GM20000 (cell line): ENCODE measurements at places on chromosomes 1 and 21.
A peak's percentile ranks its signal among the peaks of the same experiment; 100 is the strongest.

DNA sequence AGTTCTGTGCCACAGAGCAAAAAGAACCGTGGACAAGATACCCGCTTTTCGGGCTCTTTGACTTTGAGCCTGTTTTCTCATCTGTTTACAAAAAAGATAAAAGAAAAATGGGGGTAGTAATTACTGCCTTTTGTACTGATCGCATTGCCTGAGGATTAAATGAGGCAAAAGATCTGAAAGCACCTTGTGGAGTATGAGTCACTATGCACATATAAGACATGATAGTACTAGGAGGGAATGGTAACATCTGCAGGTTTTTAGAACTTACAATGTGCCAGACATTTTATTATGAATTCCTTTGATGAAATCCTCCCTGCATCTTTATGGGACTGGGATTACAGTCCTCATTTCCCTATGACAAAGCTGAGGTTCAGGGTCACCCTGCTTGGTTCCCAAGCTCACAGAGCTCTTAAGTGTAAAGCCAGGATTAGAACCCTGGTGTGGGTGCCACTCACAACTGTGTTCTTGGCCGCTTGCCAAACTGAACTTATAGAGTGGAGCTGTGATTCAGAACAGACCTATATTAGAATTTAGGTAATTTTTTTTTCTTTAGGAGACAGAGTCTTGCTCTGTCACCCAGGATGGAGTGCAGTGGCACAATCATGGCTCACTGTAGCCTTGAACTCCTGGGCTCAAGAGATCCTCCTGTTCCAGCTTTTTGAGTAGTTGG is 1.8 kb downstream of the DISC1 start:
- peak; percentile 17 for DNase-seq

DNA sequence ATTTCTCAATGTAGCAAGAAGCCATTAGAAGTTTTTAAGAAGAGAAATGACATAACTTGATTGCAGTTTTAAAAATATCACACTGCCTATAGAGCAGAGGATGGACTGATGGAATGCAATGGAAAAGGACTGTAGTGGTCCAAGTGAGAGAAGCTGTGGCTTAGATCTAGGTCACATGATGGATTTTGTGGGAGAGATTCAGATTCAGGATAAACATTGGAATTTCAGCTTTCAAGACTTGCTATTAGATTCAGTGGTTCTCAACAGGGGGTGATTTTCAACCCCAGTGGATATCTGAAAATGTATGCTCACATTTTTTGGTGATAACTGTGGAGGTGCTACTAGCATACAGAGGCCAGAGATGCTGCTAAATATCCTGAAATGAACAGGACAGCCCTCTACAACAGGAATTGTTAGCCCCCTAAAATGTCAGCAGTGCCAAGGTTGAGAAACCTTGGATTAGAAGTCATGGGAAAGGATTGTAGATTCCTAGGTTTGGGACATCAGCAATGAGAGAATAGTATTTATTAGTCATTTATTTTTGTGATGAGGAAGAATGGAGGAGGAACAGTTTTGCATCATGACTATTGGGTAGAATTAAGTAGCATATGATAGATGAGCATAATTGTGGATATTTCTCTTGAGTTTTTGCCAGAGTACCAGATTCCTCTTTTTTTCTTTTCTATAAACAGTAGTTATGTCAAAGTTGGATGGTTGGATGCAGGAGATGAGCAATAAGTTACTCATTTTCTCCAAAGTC is 30.1 kb upstream of the KCNK2 start:
- no peak for DNase-seq

DNA sequence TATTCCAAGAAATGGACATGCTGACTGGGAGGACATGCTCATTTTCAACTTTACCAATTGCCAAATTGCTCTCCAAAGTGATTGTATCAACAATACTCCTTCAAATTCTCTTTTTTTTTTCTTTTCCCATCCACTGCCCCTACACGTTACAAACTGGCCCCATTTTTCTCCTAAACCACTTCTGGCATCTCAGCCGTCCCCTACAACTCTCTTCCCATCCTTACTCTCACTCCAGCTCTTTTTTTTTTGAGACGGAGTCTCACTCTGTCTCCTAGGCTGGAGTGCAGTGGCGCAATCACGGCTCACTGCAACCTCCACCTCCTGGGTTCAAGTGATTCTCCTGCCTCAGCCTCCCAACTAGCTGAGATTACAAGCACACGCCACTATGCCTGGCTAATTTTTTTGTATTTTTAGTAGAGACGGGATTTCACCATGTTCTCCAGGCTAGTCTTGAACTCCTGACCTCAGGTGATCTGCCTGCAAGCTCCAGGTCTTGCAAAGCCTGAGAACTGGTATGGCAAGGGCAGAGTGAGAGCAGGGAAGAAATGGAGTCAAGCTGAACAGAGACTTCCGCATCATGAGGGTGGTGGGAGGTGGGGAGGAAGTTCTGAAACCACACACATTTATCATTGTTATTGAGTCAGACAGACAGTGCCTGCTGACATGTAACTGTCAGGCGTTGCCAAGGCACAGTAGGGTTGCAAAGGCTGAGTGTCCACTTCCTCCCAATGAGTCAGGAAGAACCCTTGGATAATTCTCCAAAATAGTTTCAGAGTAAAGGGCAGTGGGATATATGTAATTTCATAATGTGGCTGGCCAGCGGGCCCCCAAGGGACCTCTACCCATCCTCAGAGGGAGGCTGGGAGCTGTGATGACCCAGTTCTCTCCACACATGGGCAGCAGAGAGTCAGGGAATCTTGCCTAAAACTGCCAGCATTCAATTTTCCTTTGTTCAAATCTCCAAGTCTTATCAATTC is 17.4 kb downstream of the CELA3A start:
- peak; percentile 67 for DNase-seq

DNA sequence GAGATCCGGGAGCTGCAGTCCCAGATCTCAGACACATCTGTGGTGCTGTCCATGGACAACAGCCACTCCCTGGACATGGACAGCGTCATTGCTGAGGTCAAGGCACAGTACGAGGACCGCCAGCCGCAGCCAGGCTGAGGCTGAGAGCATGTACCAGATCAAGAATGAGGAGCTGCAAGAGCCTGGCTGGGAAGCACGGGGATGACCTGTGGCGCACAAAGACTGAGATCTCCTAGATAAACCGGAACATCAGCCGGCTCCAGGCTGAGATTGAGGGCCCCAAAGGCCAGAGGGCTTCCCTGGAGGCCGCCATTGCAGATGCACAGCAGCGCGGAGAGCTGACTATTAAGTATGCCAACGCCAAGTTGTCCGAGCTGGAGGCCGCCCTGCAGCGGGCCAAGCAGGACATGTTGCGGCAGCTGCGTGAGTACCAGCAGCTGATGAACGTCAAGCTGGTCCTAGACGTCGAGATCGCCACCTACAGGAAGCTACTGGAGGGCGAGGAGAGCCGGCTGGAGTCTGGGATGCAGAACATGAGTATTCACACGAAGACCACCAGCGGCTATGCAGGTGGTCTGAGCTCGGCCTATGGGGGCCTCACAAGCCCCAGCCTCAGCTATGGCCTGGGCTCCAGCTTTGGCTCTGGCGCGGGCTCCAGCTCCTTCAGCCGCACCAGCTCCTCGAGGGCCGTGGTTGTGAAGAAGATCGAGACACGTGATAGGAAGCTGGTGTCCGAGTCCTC is 25.5 kb downstream of the ETV3L start:
- DNase-seq = no peak

DNA sequence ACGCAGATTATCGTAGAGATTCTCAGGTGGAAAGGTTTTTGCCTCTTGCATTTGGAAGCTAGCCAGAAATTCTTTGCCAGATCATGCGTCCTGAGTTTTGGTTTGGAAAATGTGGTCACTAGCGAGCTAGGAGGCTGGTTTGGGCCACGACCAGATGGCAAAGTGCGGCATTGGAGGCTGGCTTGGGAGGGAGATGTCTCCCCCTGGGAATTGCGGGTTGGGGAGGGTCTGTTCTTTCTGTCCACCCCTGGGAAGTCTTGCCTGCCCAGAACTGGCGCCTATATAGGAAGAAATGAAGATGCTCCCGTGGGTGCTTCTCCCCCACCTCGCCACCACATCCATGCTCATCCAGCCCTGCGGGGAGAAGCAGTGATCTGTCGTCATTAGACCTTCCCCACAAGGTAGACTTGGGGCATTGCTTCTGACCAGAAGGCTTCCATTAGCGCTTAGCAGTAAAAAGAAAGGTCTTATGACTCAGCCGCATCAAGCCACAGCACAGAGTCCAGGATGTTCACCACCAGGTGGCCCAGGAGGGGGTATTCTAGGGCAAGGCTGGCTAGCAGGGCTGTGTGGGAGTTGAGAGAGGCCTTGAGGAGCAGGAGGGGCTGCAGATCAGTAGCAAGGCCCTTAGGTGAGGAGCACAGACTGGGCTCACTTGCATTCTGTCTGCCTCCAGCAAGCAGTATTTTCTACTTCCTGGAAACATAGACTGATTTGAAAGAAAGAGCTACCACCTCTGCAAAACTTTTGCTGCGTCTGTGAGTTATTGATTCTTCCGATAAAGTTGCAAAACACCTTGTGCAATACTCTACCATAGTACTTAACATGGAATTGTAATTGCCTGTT is 1.5 kb upstream of the PTP4A2 start:
- peak; percentile 80 for DNase-seq

GRCh38 chr1:219847215-219847855 is 81.0 kb downstream of the SLC30A10 start:
- no peak for DNase-seq
